ENCODE measurements at places on chromosomes 12 and 14.

DNA sequence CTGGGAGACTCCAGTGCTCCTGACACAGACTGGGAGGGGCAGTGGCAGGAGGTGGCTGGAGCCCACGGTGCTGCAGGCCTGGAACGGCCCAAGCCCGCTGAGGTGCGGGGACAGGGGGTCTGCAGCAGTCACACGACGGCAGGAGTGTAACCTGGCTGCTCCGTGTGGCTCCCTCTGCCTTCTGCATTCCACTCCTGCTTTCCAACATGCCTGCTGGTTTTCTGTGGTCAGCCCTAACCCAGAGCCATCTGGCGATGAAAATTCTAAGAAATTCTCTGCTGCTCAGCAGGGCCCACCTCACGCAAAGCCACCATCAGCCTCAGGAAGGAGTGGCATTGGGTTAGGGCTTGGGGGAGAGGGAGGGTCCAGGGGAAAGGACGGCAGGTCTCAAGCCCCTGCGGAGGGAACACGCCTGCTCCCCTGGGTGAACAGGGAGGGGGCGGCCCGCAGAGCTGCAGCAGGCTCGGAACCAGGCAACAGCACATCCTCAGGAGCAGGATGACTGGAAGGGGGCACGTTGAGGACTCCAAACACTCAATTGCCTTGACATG is 5.0 kb upstream of the FBRSL1 start:
- DNase-seq, result no peak

- no peak for DNase-seq
These were observed 114.1 kb downstream of the PAPOLA start for GRCh38 chr14:96616161-96616721.

- DNase-seq, result peak; percentile 20
These were observed 28.2 kb downstream of the TTC7B start for GRCh38 chr14:90788031-90788430.

DNA sequence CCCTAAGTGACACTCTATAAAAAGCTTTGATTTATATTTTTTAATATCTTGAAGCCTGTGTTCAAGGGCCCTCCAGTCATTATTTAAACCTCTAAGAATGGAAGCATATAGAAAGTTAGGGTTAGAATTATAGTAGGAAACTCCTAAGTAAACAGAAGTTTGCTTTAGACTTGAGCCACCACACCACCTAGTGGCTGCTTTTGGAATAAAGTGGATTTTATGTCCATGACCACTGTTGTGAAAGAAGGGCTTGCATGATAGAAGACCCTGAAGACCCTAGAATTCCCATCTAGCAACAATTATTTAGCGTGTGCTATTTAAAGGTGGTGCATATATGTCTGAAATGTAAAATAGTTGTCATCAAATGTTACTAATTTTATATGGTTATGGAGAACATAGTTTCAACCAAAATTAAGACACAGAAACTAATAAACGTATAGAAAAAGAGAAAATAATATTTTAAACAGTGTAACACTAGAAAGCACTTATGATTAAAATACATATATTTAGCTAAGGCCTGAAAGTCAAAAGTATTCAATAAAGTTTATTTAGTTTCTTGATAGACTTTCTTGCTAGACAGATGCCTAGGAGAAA is 21.3 kb downstream of the LRRIQ1 start:
- DNase-seq, result peak; percentile 30

GRCh38 chr14:63322897-63323573 is 4.3 kb upstream of the GPHB5 start:
- no peak for DNase-seq

DNA sequence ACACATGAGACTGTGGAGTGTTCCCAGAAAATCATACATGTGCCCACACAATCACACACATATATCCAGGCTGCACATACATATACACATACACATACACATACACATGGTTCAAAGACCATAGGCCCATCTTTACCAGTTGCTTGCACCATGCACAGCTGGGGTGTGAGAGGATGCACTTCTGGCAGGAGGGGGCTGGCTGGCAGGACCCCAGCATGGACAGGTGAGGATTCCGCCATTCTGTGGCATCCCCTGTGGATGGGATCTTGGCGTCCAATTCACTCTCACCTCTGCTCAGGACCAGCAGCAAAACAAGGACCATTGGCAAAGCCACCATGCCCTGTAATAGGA is 7.0 kb downstream of the ITGB7 start:
- DNase-seq, result no peak

GRCh38 chr14:100159094-100159864 is at the start of gene DEGS2:
Gene DEGS2, minus strand, starts transcription at chr14:100159645. Its CDS starts 58 bp downstream, at chr14:100159587.
- no peak for DNase-seq

- DNase-seq, result no peak
These were observed 977.5 kb upstream of the LRFN5 start for GRCh38 chr14:40629144-40629543.

- DNase-seq, result no peak
These were observed 112.8 kb downstream of the NAV3 start for GRCh38 chr12:77943466-77943865.

GRCh38 chr12:64296301-64296700 is 74.2 kb upstream of the KICS2 start:
- DNase-seq, result no peak

GRCh38 chr12:34348836-34349672 is 326.8 kb downstream of the ALG10 start:
- DNase-seq, result no peak

GRCh38 chr12:12482959-12483358 is 79.7 kb downstream of the DUSP16 start:
- DNase-seq, result no peak

DNA sequence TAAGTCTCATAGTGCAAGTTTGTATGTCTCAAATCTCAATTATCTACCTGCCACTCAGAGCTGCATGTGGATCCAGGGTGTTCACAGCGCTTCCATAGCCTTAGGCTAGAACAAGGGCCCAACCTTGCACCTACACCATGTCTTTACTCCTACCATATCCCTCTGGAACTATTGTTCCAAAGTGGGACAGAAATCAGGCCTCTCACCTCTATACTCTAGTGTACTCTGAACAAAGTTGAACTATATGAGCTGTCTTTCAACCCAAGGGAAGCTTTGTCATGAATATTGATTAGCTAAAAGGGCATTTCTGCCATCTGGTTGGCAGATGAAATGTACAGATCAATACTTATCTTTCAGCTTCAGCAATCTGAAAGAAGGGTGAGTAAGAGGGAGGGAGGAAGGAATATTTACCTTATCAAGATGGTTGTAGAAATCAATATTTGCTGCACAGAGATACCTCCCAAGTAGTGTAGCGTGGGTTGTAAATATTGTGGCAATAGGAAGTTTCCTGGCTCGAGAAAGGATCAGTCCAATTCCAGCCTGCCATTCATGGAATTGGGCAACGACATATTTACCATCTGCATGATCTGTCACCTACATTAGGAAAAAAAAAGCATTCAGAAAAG is 30.8 kb downstream of the GYS2 start:
- DNase-seq, result no peak

- no peak for DNase-seq
These were observed 274.1 kb downstream of the ADAMTS20 start for GRCh38 chr12:43277651-43278540.

GRCh38 chr14:85934886-85935254 is 404.9 kb downstream of the FLRT2 start:
- no peak for DNase-seq

DNA sequence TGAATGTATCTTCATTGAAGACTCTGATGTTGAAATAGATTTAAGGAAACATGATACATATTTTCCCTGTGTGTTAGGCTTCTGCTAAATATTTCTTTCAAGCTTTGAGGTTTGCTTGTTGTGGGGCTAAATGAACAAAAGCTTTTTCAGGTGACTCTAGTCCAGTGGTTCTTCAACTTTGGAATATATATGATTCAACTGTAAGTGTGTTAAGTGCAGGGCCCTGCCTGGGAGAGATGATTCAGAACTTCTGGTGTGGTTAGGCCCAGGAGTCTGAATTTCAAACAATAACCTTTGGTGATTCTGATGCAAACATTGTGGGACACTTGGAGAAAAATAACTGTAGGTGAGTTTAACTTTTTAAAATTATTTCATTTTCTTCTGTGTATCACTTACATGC is 93.0 kb downstream of the TRHDE start:
- DNase-seq, result no peak

DNA sequence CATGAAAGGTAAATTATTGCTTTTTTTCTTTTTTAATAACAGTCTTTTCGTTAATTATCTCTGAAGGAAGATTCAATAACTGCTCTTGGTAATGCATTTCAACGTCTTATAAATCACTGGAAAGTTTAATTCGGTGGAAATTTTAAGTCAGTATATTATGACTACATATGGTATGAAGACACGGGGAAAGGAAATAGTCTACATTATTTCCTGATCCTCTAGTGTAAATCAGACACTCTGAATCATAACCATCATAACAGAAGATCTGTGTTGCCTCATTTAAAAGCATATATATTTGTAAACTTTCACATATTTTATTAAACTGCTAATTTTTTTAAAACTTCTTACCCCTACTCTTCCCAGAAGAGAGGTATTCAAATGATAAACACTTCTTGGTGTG is 53.7 kb downstream of the EFCAB11 start:
- DNase-seq, result no peak

DNA sequence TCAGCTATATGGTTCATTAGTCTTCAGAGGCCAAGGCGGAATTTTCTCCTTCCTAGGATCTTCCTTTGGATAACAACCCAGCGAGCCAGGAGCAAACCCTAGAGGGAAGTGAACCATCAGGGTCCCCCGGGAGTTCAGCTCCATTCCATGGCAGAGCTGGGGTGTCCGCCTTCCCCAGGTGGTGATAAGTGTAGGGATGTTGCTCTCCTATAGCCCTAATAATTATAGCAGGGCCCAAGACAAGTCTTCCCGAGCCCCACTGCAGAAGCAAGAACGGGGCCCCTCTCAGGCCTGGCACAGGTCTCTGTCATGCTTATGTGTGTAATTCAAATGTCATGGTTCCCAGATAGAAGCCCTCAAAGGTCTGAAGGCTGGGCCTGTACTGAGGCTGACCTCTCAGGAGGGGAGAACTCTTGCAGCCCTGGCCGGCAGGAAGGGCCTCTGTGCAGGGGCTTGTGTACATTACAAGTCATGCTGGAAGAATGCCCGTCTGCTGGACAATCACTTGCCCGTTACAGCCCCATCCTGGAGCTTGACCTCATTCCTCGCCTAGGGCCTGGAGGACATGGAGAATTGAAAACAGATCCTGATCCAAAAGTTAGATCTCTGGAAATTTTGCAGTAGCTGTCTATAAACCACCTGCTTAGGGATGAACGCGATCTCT is 17.3 kb downstream of the LRTM2 start:
- peak; percentile 90 for DNase-seq

DNA sequence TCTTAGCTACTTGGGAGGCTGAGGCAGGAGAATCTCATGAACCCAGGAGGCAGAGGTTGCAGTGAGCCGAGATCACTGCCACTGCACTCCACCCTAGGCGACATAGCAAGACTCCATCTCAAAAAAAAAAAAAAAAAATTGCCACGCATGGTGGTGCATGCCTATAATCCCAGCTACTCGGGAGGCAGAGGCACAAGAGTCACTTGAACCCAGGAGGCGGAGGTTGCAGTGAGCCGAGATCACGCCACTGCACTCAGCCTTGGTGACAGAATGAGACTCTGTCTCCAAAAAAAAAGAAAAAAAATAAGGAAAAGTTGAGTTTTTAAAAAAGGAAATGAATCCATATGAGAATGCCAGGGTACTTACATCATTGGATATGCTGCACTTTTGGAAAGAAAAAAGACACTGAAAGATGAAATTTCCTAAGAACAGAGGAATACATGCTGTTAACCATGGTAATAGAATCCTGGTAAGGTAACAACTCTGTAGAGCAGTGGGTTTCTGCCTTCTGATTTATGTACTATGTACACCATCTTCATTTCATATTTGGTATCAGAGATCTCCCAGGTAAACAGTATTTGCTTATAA is 222.7 kb downstream of the ERC1 start:
- DNase-seq, result no peak
